NCI-H2081 treated with DMSO at 0.1 percent for 48 hours (cell line): ENCODE measurements at places on chromosomes 5 and 9.

DNA sequence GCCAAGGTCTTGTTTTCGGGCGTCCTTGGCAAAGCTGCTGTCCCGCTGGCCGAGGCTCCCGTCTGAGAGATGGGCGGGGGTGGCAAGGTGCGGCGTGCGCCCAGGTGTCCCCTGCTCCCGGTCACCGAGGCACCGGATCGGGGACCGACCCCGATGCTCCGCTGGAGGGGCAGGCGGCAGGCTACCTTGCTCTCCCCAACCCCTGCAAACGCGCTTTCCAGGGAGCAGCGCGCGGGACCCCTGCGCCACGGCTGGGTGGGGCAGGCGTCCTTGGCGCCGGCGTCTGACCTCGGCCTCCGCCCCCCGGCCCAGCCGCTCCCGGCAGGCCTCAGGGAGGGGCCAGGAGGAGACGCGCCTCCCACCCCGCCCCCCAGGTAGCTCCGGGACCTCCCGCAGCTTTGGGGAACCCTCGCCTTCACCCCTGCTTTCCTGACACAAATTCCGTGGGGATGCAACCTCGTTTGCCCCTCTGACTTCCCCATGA is 551 bp downstream of the N4BP3 start:
- DNase-seq = no peak

DNA sequence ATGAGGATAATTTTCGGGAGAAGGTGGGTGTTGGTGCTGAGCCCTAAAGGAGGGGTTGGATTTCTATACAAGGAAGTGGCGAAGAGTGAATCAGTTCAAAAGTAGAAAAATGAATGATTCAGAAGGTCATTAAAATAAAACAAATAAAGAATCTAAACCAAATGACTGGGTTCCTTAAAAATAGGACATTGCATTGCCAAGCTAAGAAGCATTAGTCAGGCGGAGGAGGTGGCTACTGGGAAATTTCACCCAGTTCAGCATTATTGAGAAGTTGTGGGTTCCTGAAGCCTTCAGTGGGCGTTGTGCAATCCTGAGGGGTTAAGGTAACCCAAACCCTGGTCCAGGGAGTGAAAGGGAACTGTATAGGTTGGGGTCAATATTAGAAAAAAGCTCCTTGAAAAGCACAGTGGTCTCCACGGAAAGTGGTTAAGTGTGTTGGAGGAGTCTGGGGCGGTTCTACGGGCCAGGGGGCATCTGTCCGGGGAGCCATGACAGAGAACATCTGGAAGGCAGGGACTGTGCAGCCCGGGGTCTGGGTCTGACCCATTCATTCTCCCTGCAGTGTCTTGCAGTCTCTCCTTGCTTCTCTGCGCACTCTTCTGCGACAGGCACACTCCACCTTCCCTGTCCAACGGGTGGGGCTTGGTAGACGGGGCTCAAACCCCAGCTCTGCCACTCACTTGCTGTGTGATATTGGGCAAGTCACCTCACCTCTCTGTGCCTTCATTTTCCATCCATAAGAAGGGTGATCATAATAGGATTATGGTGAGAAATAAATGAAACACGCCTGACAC is 27.6 kb upstream of the DUSP1 start:
- DNase-seq = no peak

- DNase-seq = no peak
Observed at GRCh38 chr5:148763996-148764395, 62.4 kb upstream of the ADRB2 start.

DNA sequence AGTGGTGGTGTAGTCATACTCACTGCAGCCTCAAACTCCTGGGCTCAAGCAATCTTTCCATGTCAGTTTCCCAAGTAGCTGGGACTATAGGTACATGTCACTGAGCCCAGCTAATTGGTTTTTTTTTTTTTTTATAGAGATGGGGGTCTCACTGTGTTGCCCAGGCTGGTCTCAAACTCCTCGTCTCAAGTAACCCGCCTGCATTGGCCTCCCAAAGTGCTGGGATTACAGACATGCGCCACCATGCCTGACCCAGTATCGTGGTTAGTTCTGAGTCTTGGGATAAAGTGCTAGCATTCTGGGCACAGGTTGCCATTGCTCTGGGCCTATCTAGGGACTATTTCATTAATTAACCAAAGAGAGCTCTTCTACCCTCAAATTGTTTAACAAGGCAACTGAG is 108.3 kb downstream of the PLPP1 start:
- no peak for DNase-seq

DNA sequence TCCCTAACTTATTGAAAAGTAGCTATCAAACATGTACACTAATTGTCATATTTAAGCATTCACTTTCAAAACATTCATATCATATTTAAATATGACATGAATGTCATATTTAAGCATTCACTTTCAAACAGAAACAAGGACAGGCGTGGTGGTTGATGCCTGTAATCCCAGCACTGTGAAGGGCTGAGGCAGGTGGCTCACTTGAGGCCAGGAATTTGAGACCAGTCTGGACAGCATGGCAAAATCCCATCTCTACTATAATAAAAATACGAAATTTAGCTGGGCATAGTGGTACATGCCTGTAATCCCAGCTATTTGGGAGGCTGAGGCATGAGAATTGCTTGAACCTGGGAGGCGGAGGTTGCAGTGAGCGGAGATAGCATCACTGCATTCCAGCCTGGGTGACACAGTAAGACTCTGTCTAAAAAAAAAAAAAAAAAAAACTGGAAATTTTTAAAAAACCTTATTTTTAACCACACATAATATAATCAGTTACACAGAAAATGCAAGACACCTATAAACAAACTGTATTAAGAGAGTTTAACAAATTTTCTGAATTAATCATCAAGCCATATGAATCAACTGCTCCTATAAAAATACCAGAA is 88.1 kb downstream of the LPAR1 start:
- no peak for DNase-seq

DNA sequence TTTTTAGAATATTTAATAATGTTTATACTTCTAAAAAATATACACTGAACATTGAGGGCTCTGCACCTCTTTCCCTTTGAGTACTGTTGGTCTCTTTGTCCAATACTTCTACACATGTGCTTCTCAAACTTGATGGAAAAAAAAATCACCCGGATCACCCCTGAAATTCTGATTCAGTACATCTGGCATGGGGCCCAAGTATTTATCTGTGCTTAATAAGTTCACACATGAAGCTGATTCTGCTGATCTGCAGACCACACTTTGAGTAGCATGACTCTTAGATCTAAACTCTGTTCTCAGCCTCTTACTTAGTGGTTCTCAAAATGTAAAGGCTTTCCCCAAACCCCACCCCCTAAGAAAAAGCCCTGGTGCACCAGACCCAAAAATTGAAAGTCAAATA is 12.0 kb downstream of the RUSC2 start:
- no peak for DNase-seq
